ENCODE measurements at places on chromosomes 5 and 9. TPM values are rescaled to one million over a fixed set of nuclear protein-coding genes. Genes with fewer than 3 reads are reported as not detected.

The SLC46A2 gene
- total RNA-seq, result not detected

The GNG10 gene
- total RNA-seq, result 33.0 TPM

The MZB1 gene
- total RNA-seq, result 61.8 TPM

The PCDHA11 gene
- total RNA-seq, result not detected

The FRRS1L gene
- total RNA-seq, result not detected
